ENCODE measurements at places on chromosomes 3 and 15. TPM values are rescaled to one million over a fixed set of nuclear protein-coding genes. Genes with fewer than 3 reads are reported as not detected.

ZNF80 gene
- total RNA-seq, result not detected

NDN gene
- 11.8 TPM for total RNA-seq

OSBPL10 gene
- total RNA-seq, result 44.4 TPM

PLA2G4D gene
- 26.9 TPM for total RNA-seq

SAMMSON gene
- not detected for total RNA-seq

BMF gene
- 9.1 TPM for total RNA-seq

LRRN1 gene
- 8.0 TPM for total RNA-seq

DNA sequence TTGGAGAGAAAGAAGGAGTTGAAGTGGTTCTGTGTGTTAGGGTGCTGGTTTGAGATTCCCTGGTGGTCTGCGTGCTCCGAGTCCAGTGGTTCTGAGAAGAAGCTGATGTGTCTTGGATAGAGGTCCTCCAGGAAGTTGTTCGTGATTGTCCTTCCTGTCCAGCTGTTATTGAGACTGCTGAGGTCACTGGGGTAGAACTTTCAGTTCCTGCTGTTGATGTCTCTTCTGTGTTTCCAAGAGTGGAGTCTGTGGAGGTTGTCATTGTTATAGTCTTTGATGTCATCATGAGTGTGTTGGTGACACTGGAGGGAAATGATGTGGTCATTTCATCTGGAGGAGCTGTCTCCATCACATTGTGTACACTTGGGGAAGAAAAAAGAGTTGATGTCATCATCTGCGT is 20.8 kb downstream of the MUC4 start:
- DNase-seq, result no peak

- DNase-seq, result no peak
Observed at GRCh38 chr3:185734725-185735096, 90.1 kb downstream of the IGF2BP2 start.

DNA sequence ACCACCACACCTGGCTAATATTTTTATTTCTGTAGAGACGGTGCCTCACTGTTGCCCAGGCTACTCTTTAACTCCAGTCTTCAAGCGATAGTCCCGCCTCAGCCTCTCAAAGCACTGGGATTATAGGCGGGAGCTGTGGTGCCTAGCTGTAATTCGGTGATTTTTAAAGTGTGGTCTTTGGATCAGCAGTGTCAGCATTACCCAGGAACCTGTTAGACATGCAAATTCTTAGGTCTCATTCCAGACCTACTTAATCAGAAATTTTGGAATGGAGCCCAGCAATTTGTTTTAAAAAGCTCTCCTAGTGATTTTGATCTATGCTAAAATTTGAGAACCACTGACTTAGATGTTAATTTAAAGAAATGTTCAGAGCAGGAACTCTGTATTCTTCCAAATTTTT is 51.9 kb downstream of the GOLM2 start:
- no peak for DNase-seq

DNA sequence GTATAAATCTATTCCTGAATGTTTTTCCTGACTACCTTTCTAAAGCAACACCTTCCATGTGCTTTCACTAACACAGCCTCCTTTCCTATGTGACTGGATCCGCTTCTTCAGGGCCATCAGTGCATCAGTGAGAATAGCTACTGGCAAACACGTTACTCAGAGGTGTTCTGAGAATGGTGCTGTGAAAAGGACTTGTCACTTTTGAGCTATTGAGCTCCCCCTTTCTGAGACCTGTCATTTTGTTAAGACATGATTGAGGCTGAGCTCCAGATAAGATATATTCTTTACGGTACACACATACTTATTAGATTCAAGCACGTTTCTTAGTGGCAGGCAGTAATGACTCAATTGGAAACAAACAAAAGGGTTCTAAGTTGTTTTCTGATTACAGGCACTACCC is 45.0 kb upstream of the ADCY5 start:
- DNase-seq, result no peak

GRCh38 chr3:69079269-69080159 is 651 bp downstream of the UBA3 start:
- DNase-seq, result no peak

DNA sequence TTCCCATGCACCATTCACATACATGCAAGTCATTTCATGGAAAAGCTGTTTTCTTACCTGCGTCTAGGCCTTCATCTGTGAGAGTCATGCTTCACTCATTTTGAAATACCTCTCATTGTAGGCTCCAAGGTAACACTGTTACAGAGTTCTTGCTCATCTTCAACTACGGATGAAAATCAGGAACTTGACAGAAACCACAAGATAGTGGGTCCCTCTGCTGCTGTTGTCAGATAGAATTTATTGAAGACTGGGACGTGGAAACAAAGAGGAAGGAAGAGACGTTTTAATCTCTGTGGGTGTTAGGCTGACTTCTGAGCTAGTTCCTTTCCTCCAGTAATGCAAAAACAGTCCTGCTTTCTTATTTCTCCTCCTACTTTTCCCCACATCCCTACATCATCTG is at the start of gene P2RY14:
P2RY14 (minus strand) TSS at position 313 of the 400 bp plus-strand sequence. CDS start 64,226 bp downstream, outside the sequence.
- DNase-seq, result no peak

GRCh38 chr15:59360896-59361295 is 11.8 kb downstream of the MYO1E start:
- DNase-seq, result no peak

- DNase-seq, result no peak
Observed at GRCh38 chr3:168864107-168865021, 768.6 kb upstream of the GOLIM4 start.

- DNase-seq, result no peak
Observed at GRCh38 chr3:56962206-56962605, 98.3 kb upstream of the SPATA12 start.

Data from lower leg skin (tissue), 4 donors.